ENCODE measurements at places on chromosomes 13 and 19.

DNA sequence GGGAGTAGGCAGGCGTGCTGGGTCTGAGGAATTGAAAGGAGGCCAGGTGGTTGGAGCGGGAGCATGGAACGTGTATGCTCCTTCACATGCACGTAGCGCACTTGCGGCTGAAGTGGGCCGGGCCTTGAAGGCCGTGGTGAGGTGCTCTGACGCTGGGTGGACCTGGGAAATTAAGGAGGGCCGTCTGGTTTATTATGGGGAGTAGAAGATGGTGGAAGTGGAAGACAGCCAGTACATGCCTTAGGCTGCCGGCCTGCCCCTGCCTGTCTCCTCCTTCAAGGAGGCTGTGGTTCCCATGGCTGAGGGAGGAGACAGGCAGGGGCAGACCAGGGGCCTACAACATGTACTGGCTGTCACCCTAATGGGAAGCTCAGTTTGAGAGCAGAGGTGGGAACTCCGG is 23.9 kb downstream of the GATAD2A start:
- DNase-seq: no peak

DNA sequence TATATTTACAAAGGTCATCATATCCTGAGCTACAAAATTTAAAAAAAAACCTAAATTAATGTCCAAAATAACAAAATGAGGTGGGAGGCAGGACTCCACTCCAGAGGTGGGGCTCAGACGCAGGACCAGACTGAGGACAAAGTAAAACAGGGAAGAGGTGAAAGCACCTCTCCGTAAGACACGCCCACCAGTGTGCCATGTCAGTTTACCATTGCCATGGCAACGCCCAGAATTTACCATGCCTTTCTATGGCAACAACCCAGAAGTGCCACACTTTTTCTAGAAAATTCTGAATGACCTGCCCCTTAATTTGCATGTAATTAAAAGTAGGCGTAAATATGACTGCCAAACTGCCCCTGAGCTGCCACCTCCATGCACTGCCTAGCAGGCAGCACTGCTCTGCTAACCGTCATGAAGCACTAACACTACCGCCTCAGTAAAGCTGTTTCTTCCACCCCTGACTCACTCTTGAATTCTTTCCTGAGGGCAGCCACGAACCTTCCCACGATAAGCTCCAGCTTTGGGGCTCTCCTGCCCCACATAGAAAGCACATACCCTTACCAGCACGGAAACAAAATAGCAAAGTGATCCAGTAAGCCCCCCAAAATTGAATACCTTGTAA is 22.3 kb upstream of the PDCD5 start:
- DNase-seq: no peak

- DNase-seq: no peak
Observed at GRCh38 chr13:31815361-31816144, 76.2 kb downstream of the RXFP2 start.

- DNase-seq: no peak
Observed at GRCh38 chr19:40686882-40687524, 3.4 kb downstream of the NUMBL start.

- no peak for DNase-seq
Observed at GRCh38 chr13:84126671-84127171, 244.4 kb upstream of the SLITRK1 start.

GRCh38 chr13:29020314-29020713 is 200.2 kb downstream of the MTUS2 start:
- DNase-seq: no peak

GRCh38 chr19:492091-492531 is 4.2 kb upstream of the MADCAM1 start:
- no peak for DNase-seq

GRCh38 chr19:10460714-10461046 is 40.3 kb downstream of the PDE4A start:
- no peak for DNase-seq
